ENCODE measurements at places on chromosomes 12 and 14.
A peak's percentile ranks its signal among the peaks of the same experiment; 100 is the strongest.

DNA sequence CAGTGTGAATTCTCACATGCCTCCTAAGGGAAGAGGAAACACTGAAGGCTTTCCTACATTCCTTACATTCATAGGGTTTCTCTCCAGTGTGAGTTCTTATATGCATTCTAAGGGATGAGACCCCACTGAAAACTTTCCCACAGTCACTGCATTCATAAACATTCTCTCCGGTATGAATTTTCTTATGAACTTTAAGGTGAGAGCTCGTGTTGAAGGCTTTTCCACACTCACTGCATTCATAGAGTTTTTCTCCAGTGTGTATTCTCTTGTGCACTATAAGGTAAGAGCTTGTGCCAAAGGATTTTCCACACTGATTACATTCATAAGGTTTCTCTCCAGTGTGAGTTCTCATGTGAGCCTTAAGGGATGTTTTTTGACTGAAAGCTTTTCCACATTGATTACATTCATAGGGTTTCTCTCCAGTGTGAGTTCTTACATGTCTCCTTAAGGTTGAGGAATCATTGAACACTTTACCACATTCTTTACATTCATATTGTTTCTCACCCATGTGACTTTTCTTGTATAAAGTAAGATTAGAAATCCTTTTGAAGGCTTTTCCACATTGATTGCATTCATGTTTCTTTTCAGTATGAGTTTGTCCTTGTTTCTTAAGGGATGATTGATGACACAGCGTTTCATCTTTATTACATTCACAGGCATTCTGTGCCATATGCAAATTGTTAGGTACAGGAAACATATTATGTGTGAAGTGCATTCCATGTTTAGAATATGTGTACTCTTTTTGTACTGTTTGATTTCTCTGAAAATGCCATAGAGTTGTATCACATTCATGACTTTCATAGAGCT is 9.5 kb downstream of the ZNF891 start:
- no peak for DNase-seq

DNA sequence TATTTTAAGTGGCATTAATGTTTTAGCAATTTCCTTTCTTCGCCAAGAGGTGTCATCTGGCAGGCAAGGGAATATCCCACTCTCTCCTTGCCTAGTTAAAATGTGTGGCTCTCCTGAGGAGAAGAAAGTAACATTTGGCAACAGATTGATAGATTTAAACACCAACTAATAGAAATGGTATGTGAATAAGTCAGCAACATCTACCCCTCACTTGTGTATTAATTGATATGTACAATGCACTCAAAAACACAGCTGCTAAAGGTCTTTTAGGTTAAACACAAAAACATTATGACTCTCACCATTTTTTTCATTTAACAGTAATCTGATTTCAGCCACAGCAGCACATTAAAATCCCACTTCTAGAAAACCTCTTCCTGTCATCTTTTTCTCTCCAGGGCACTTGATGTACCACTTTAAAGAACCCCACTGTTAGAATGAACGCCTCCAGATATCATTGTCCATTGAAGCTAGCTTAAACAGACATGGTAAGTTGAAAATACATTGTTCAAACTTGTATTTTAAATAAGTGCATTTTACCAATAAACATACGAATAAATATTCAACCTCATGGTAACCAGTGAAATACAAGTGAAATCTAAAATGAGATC is 151.7 kb downstream of the RPAP3 start:
- DNase-seq = no peak

GRCh38 chr12:47889040-47889439 is 15.8 kb downstream of the VDR start:
- no peak for DNase-seq

DNA sequence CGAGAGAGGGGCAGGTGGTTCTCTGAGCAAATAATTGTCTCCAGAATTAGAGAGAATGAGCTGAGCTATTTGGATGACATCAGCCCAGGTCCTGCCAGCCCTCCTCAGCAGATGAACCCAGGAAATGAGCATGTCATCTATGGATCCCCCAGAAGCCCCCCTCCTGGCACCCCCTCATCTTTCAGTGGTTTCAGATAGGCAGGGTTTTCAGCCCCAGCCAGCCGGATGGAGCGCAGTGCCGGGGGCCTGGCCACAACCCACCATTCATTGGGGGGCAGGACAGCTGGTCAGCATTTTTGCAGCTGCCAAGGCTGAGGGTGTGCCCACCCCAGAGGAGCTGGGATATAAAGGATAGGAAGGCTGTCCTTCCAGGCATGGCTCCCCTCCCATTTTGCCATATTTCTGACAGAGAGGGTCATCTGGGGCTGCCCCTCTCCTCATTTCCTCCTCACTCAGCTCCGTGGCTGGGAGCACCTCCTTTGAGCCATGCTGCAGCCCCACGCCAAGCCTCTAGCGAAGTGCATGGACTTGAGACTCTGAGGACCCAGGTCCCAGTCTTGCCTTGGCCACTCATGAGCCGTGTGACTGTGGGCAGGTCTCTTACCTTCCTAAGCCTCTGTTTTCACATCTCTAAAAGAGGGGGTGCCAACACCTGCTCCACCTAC is 6.0 kb upstream of the KRT71 start:
- no peak for DNase-seq

GRCh38 chr12:49689237-49689636 is 18.0 kb downstream of the FMNL3 start:
- no peak for DNase-seq

- peak; percentile 58 for DNase-seq
Observed at GRCh38 chr12:6465467-6466183, 4.9 kb downstream of the VAMP1 start.

DNA sequence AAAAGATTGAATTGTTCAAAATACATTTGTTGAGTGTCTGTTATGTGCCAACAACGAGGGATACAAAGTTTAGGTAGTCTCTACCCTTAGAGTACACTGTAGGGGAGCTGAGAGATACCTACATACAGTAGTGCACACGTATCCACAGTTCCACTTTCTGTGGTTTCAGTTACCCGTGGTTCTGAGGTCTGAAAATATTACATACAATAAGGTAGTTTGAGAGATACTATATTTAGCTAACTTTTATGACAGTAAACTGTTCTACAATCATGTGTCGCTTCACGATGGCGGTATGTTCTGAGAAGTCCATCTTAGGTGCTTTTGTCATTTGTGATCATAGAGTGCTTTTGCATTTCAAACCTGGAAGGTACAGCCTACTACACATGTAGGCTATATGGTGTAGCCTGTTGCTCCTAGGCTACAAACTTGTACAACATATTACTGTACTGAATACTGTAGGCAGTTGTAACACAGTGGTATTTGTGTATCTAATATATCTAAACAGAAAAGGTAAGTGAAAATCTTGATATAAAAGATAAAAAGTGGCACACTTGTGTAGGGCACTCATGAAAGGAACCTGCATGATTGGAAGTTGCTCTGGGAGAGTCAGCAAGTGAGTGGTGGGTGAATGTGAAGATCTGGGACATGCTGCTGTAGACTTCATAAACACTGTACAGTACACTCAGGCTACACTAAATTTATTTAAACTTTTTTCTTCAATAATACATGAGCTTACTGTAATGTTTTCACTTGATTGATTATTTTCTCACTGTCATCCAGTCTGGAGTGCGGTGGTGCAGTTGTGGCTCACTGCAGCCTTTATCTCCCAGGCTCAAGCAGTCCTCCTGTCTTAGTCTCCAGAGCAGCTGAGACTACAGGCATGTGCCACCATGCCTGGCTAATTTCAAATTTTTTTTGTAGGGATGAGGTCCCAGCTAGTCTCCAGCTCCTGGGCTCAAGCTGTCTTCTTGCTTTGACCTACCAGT is 4.0 kb downstream of the CPSF6 start:
- DNase-seq = no peak

GRCh38 chr14:65485516-65485915 is 73.0 kb downstream of the FUT8 start:
- no peak for DNase-seq

DNA sequence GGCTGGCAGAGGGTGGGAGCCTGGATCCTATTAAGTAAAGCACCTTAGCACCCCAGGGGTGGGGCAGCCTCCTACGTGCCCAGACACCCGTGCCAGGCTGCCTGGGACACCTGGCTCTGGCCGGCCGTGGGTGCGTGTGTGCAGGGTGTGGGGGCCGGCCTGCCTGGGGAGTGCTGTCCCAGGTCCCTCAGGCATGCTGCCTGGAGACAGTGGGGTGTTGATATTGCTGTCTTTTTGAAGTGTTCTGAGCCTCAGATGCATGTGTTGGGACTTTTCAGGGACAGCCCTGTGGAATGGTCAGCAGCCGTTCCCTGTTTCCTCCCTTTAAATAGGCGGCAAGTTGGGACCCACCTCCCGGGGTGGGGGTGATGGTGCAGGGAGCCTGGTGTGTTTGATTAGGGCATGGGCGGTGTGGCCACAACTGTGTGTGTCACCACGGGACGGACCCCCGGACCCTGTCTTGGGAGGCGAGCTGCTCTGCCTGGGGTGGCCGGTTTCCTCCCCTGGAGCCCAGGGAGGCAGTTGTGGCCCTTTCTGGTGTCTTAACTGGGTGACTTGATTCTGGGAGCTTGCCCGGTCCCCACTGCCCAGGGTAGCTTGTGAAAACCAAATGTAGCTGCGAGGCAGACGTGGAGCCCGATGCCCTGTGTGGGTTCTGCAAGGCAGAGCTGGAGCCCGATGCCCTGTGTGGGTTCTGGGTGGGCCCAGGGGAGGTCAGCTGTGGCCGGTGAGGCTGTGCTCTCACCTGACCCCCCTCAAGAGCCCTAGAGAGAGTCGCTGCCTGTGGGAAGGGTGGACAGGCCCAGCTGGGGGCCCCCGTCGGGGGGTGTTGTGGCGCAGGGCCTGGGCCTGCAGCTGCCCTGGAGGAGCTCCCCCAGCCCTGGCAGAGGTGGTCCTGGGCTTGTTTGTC is 8.2 kb downstream of the ULK1 start:
- DNase-seq = no peak

DNA sequence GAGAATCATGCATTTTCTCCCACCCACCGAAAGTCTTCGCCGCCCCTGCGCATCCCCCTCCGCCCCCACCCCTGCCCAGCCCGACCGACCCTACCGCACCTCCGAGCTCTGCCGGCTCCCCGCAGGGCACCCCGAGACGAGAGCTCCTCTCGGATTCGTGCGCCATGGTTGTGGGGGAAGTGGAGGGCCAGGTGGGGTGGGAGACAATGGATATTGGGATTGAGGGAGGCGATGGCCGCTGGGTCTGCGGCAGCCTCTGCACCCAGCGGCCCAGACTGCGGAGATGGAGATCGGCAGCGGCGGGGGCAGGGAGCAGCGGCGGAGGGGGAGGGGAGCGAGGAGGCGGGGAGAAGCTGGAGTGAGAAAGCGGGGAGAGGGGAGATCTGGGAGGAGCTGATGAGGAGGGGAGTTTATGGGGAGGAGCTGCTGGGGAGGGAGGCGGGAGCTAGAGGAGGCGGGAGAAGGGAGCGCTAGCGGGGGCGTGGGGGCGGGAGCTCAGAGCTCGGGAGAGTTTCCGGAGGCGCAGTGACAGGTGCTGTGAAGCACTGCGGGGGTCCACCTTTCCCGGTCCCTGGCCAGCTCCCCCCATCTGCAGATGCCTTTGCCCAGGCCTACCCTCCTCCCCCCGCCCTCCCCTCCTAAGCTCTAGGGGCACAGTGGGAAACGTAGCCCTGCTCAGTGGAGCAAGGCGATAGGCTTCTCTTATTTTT is at the start of gene SALL2:
Gene SALL2, minus strand, starts transcription at position 385 of the 710 bp plus-strand sequence. Its CDS starts 219 bp downstream, at position 166.
- peak; percentile 96 for DNase-seq

GRCh38 chr14:99318091-99318958 is 46.3 kb upstream of the BCL11B start:
- DNase-seq = peak; percentile 8

DNA sequence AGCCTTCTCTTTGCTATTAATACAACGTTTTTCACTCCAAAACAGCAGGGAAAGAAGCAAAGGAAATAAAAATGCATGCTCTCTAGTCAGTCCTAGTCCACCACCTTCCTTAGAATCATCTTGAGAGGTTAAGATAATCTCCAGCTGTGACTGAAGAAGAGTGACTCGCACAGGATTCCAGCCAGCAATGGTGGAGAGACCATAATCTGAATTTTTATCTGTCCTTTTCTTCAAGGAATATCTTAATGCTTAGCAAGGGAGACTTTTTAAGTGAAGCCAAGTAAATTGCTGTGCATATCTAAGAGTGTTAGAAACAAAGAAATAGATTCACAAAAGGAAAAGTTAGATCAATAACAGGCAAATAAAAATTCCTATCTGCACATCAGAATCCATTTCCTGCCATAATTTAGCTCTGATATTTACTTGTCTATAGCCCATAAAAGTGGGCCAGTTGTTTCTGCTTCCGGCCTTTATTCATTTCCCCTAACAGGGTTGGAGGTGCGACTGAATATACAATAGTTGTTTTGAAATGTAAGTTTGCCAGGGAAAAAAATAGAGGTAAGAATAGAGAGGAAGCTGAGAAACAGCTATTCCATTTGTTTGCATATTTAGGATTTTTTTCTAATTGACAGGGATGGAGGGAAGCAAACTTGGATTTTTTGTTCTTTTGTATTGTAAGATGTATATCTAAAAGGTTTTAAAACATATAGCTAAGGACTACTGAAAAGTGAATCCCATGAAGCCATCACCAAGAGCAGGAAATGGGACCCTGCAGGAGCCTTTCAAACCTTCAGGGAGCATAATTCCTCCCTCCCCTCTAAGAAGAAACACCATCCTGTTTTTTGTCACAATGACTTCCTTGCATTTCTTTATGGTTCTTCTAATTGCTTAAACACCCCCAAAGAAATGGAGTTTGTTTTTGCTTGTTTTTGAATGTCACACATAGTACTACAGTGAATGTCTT is 154.0 kb downstream of the ITPR2 start:
- no peak for DNase-seq

DNA sequence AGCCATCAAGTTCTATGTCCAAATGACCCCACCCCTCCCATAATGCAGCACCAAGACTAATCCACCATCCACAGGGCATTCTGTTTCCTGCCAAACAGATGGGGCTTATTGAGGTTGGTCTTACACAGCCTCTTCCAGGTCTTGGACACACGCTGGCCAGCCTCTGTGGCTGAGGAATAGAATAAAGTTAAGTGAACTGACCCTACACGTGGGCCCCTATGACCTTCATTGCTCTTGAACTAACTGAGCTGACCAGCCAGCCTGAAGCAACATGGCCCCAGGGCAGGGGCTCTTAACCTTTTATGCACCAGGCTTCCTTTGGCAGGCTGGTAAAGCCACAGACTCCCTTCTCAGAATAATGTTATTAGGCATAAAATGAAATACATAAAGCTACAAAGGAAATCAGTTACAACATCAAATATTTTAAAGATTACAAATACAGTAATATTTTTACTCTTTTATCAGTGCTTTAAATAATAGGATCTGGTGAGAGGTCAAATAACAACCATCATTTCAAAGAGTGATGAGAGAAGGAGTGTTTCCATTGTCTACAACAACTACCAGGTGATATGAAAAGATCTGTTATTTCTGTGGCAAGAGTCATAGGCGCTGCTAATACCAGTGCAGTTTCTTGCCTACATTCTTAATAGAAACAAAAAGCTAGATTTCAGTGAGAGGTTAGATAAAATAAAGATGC is 192.9 kb upstream of the NUDT4 start:
- no peak for DNase-seq

- no peak for DNase-seq
Observed at GRCh38 chr12:55743406-55744339, 751 bp downstream of the GDF11 start.

DNA sequence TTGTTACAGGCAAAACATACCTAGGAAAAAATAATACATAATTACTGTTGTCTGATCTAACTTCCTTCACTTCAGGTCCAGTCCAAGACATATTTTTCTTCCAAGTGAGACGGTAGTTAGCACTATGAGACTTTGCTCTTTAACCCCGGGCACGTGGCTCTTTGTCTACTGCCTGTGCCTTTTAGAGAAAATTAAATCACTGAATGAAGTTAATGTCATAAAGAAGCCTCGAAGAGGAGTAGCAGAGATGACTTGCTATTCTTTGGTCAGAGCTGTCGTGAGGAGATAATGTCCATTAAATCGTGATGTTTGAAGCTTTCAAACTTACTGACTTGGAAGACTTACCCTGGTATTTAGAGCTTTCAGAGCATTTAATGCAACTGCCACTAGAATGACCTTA is 8.7 kb downstream of the TESPA1 start:
- DNase-seq = no peak
